Muscle of arm (tissue), 14 donors: ENCODE measurements at places on chromosomes 6 and 20. TPM values are rescaled to one million over a fixed set of nuclear protein-coding genes. Genes with fewer than 3 reads are reported as not detected.

The SLA2 gene
- polyA plus RNA-seq, result 0.63 TPM

The CCDC28A gene
- 16.5 TPM for polyA plus RNA-seq

The NHLRC1 gene
- polyA plus RNA-seq, result 2.5 TPM

The SRMS gene
- polyA plus RNA-seq, result not detected

The TXLNB gene
- 158 TPM for polyA plus RNA-seq

The PROKR2 gene
- polyA plus RNA-seq, result not detected

The MOXD1 gene
- 1.9 TPM for polyA plus RNA-seq

GRCh38 chr6:167214206-167214605 is 56.4 kb upstream of the GPR31 start:
- DNase-seq, result no peak

DNA sequence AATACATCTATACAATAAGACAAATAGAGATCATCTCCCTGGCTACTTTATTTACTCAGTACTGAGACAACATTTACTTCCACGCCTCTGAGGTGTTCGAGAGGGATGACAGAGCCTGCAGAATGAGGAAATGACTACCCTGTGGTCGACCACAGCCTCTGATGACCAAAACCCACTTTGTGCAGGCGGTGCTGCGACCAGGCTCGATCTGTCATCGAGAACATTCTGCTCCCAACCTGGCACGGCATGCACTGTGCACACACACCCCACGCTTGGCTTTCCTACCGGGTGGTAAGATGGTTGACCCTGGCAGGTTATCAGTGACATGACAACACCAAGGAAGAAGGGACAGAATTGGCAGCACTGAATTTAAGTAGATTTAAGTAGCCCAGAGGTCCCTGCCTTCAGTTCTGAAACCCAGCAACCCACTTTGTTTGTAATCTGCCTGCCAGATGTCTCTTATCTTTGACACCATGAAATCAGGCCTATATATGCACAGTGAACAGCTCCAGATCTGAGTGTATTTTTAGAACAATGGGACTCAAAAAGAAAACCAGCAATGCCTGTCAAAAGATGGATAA is 42.6 kb downstream of the TTI1 start:
- DNase-seq, result no peak

DNA sequence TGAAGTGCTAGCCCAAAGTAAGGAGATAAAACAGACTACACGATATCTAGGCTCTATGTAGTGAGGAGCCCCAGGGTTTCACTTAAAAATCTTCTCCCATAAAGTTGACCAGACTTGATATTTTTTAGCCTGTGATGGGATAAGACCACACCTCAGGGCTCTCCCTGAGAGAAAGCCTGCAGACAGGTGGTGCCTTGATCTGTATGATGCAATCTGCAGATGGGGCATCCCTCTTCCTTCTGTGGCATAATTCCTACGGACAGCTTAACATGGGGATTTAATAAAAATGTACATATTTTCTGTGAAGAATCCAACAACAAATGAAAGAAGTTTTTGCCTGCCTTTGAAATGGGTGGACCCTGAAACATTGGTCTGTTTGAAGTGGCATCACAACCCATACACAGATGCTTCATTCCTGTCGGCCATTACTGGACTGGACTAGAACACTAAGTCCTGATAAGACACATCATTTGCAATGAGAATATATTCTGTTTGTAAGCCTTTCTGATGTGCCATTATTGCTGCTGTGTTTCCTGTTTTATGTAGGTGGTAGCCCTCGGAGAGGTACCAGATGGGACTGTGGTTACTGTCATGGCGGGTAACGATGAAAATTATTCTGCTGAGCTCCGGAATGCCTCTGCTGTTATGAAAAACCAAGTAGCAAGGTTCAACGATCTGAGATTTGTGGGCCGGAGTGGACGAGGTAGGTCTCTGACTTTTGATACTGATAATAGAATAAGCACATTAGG is 53.8 kb upstream of the SUPT3H start:
- DNase-seq, result no peak

DNA sequence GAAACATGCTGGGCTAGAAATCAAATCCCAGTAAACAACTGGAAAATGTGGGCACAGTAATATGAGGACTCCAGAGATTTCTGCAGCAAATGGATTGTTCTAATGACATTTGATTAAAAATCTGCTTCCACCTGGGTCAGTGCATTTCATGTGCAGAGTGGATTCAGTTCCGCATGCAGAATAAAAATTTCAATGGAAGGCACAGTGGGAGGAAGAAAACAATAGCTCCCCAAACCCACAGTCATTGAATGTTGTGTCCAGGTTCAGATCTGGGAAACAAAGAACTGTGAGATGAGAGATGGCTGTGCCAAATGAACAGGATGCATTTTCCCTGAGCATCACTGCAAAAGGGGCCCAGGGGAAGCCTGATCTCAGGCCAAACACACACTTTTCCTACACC is 403.1 kb downstream of the BTBD9 start:
- no peak for DNase-seq

GRCh38 chr20:46962452-46963195 is 68.0 kb downstream of the EYA2 start:
- no peak for DNase-seq

GRCh38 chr20:4150070-4150441 is 134.7 kb upstream of the RNF24 start:
- DNase-seq, result peak; percentile 64

- DNase-seq, result no peak
These were observed 449 bp upstream of the AVP start for GRCh38 chr20:3084986-3085360.

DNA sequence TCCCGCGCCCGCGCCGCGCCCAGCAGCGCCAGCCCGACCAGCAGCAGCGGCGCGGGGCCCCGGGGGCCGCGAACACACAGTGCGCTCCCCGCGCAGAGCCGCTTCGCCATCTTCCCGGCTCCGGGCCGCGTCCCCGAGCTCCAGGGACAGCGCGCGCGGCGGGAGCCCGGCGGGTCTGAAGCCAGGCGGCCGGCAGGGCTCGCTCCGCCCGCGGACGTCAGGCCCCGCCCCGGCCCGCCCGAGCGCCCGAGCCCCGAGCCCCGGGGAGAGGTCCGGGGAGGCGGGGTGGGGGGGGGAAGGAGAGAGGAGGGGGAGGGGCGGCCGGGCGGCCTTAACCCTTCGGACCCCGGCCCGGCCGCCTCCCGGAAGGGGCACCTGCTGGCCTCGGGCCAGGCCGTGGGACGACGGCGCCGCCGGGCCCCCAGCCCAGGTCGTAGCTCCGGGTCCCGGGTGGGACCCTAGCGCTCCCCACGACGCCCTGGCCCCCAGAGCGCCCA is at the start of gene LAMA5:
Gene LAMA5 (minus strand): TSS at position 177 of the 497 bp plus-strand sequence. CDS start 67 bp downstream, at position 110.
- DNase-seq, result no peak

- DNase-seq, result no peak
These were observed 49.6 kb upstream of the SLC22A1 start for GRCh38 chr6:160071805-160072690.

GRCh38 chr6:110414669-110415068 is 706 bp downstream of the DDO start:
- no peak for DNase-seq

DNA sequence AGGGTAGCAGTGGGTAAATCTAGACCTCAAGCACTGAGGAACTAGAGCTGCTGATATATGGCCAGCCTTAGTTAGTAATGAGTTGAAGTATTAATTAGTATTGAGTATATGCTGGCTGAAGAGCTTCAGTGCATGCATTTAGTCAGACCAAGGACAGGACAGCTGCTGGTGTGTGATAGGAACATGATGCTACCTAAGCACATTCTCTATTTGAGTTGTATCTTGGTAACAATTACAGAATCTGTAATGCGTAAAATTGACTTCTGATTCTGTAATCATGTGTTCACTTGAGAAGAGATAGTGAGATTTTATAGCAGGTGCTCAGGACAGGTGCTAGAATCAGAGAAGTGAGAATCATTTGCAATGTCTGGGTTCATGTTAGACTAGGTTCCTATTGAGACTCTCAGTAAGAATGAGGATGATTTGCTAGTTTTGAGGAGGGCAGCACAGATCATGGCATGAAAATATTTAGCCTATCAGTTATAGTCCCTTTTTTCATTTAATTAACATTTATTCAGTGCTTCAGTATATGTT is 369.4 kb upstream of the HS3ST5 start:
- no peak for DNase-seq

DNA sequence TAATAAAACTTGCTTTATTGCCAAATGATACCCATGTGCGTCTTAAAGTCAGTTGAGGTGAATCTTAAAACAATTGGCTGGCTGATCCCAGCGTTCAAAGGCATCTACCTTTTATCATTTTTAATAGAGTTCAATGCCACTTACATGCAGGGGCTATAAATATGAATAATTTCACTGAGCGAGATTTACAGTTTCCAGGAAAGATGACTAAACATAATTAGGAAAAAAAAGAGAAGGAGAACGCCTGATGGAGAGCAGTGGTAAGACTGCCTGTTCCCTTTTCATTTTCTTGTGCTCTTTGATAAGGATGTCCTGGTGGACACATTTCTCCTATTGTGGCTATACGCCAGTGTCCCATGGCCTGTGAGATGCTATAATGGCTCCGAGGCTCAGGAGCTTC is 139.9 kb upstream of the SLC22A23 start:
- no peak for DNase-seq

- DNase-seq, result no peak
These were observed 520 bp upstream of the RIPOR3 start for GRCh38 chr20:50691573-50692551.

- no peak for DNase-seq
These were observed 2.5 kb upstream of the FYN start for GRCh38 chr6:111875741-111876140.

GRCh38 chr6:17493286-17493685 is 99.9 kb downstream of the CAP2 start:
- DNase-seq, result no peak

DNA sequence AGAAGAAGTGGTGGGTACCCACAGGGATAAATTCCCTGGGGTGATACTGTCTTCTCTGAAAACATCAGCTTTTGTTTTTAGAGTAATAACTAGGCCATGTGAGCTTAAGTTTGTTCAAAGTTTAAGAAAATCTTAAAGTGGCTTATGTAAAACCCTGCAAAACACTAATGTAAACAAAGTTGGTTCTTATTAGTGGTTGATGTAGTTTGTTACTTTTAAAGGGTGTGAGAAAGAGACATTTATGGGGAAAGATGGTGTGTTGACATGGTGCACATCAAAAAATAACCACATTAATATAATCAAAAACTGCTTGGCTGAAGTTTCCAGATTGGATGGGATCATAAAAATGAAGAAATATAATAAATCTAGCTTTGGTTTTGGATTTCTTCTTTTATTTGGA is 119.9 kb downstream of the LAMP5 start:
- no peak for DNase-seq
